ENCODE measurements at places on chromosomes 2 and 18. TPM values are rescaled to one million over a fixed set of nuclear protein-coding genes. Genes with fewer than 3 reads are reported as not detected.

GRCh38 chr18:28757466-28758008 is 580.6 kb upstream of the CDH2 start:
- H3K27me3 ChIP-seq = no peaks in the 10 kb centered on the region
- H3K27ac ChIP-seq = no peak overlapping the region
- no peak overlapping the region for H3K4me3 ChIP-seq
- H3K36me3 ChIP-seq = no peaks in the 10 kb centered on the region

GRCh38 chr18:67980241-67980640 is 463.7 kb upstream of the DSEL start:
- no peak for DNase-seq
- H3K27ac ChIP-seq = no peak overlapping the region
- H3K4me1 ChIP-seq = no peaks in the 10 kb centered on the region
- H3K4me3 ChIP-seq = no peak overlapping the region

DNA sequence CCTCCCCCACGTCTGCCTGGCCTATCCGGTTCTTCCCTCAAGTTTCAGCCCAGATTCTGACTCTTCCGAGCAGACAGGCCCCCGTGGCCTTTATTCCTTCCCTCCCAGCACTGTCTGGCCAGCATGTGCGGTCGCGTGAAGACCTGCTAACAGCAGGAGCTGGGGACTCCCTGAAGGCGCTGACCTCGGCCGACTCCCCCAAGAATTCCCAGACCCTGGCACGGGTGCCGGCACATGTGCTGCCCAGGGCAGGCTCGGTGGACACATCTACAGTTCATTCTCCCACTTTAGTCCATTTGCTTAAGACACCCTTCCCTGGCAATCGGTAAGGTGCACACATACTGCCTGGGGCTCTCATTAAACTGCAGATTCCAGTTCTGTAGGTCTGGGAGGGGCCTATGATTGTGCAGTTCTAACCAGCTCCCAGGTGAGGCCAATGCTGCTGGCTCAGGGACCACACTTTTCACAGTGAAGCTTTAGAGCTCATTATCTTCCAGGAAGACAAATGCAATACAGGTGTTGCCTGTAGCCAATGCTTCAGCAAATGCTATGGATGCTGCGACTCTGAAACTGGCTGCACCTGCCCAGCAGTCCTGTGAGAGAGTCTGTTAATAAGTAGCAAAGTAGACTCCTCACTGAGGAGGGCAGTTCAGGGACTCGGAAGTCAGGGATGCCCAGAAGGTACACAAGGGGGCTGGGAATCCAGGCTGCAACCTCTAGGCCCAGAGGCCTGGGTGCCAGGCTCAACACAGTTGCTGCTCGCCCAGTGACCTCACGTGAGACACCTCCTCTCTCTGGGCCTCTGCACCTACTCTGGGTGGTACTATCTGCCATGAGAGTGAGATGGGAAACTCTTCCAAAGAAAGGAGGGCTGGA is 45.4 kb upstream of the TAF1B start:
- no peaks in the 10 kb centered on the region for H3K27me3 ChIP-seq
- H3K27ac ChIP-seq = no peak overlapping the region
- no peak for DNase-seq
- peaks cover 13% of the 10 kb centered on the region for H3K4me1 ChIP-seq
- H3K4me3 ChIP-seq = no peak overlapping the region

DNA sequence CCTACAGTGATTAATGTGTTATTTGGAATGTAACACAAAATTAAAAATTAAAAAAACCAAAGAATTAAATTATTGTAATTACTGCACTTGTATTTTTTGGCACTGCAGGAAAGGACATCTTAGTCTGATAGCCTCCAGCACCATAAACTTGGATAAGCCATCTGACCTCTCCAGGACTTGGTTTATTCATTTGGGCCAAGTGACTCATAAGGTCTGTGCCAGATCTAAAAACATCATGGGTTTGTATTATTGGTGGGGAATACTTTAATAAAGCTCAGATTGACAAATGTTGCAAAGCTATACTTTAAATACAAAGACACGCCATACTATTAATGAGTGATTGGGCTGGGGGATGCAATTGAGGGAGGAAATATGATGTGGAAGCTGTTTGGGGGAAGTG is 225.2 kb downstream of the ZNF521 start:
- H3K27ac ChIP-seq = no peak overlapping the region
- H3K4me3 ChIP-seq = no peak overlapping the region
- H3K36me3 ChIP-seq = no peaks in the 10 kb centered on the region

DNA sequence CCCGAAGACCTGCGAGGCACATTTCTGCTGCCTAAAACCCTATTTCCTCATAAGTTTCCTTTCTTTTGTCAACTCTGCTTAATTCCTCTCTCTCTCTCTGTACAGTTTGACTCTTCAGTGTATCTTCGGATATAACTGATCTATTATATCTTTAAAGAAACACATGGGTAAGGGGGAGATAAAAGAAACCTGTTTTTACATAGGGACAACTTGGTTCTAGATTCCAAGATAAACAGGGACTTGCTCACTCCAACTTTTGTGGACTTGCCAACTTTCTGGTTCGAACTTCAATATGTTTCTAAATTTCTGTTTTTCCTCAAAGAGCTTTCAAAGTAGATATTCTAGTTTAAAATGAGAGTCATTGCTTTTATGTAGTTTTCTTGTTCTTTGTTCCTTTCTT is 182.7 kb upstream of the EPC2 start:
- H3K4me1 ChIP-seq = no peaks in the 10 kb centered on the region
- H3K27me3 ChIP-seq = no peaks in the 10 kb centered on the region
- H3K4me3 ChIP-seq = no peak overlapping the region
- DNase-seq = no peak
- no peak overlapping the region for H3K27ac ChIP-seq
- H3K36me3 ChIP-seq = peaks cover 14% of the 10 kb centered on the region

GRCh38 chr2:74571058-74571457 is 16.5 kb downstream of the DOK1 start:
- peaks cover 17% of the 10 kb centered on the region for H3K4me1 ChIP-seq
- H3K27me3 ChIP-seq = no peaks in the 10 kb centered on the region
- no peaks in the 10 kb centered on the region for H3K36me3 ChIP-seq
- DNase-seq = no peak
- no peak overlapping the region for H3K4me3 ChIP-seq
- H3K27ac ChIP-seq = no peak overlapping the region

FZD7 gene
- total RNA-seq = 13.6 TPM

GRCh38 chr2:1591461-1591770 is 152.9 kb downstream of the PXDN start:
- no peaks in the 10 kb centered on the region for H3K27me3 ChIP-seq
- H3K36me3 ChIP-seq = no peaks in the 10 kb centered on the region
- peaks cover 18% of the 10 kb centered on the region for H3K4me1 ChIP-seq

TOGARAM2 gene
- 0.72 TPM for total RNA-seq

DNA sequence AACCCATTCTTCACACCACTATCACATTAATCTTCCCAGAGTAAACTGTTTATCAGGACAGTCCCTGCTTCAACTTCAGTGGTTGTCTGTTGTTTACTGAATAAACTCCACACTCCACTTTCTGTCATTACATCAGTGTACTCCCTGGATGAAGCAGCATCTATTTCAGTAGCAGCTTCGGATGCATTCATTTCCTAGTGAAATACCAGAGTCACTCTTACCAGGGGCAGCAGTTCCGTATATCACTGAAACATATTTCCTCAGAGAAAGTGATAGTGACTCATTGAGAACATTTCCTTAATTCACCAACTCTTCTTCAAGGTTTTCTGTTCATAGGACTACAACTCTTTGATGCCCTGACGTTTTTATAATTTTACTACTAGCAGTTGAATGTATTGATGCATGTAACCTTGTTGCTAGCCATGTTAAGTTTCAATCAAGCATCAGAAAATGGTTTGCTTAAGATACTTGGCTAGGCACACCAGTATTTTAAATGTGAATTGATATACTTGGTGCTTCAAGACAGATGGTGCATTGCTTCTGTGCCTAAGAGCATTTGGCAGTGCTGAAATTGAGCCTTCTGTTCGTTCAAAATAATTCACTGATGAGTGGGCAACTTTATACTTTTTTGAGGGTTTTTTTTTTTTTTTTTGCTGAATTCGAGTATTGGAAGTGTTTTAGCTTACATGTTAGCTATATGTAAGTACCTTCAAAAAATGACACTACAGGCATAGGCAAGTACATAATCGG is 92.3 kb downstream of the UBE2E3 start:
- H3K4me3 ChIP-seq = no peak overlapping the region
- H3K4me1 ChIP-seq = peaks cover 6% of the 10 kb centered on the region
- no peak for DNase-seq
- no peak overlapping the region for H3K27ac ChIP-seq
- H3K36me3 ChIP-seq = no peaks in the 10 kb centered on the region

DNA sequence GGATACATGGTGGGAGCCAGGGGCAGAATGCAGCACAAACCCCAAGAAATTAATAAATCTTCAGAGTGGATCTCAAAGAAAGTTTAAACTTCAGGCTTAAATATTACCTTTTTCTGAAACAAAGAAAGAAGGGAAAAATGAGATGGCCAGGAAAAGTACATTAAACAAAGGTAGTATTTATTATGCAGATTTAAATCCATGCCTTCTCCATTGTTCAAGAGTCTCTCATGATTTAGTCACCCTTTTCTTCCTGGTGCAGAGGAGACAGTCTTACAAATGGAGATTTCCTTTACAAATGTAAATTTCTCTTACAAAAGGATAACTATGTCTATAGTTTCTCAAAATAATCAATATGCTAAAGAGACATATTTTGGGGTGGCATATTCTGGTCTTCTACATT is 33.4 kb upstream of the PPM1B start:
- no peaks in the 10 kb centered on the region for H3K27me3 ChIP-seq
- no peak overlapping the region for H3K27ac ChIP-seq
- no peak overlapping the region for H3K4me3 ChIP-seq
- no peak for DNase-seq
- H3K4me1 ChIP-seq = no peaks in the 10 kb centered on the region

DNA sequence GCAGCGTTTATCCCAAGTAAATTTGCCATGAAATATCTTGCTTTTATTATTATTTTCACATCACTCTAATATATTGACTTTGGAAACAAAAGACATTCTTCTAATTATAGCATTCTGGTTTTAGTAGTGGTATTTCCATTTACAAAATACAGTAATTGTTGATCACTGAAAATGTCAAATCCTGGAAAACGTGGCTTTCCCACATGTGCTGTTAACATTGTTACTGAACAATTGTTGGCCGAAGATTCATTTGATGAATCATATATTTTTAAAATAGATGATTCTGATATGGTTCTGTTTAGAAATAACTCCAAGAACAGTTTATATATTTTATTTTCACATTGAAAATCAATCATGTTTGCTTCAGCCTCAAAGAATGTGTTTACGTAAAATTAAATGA is 32.9 kb downstream of the SP140 start:
- no peak overlapping the region for H3K4me3 ChIP-seq
- no peaks in the 10 kb centered on the region for H3K36me3 ChIP-seq
- no peak for DNase-seq
- no peak overlapping the region for H3K27ac ChIP-seq
- no peaks in the 10 kb centered on the region for H3K27me3 ChIP-seq
- no peaks in the 10 kb centered on the region for H3K4me1 ChIP-seq

DNA sequence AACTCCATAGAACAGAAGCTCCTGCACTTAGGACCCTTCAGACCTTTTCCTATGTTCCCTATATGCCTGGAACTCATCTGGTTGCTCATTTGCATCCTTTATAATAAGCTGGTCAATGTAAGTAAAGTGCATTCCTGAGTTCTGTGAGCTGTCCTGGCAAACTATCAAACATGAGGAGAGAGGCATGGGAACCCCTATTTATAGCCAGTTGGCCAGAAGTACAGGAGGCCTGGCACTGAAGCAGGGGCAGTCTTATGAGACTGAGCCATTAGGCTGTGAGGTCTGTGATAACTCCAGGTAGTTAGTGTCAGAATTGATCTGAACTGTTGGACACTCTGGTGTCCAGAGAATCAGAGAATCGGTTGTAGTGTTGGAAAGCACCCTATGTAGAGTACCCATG is 88.4 kb downstream of the EHD3 start:
- no peak for DNase-seq
- no peaks in the 10 kb centered on the region for H3K36me3 ChIP-seq
- no peak overlapping the region for H3K4me3 ChIP-seq
- H3K27me3 ChIP-seq = no peaks in the 10 kb centered on the region

TANC1 gene
- total RNA-seq = 60.4 TPM

DNA sequence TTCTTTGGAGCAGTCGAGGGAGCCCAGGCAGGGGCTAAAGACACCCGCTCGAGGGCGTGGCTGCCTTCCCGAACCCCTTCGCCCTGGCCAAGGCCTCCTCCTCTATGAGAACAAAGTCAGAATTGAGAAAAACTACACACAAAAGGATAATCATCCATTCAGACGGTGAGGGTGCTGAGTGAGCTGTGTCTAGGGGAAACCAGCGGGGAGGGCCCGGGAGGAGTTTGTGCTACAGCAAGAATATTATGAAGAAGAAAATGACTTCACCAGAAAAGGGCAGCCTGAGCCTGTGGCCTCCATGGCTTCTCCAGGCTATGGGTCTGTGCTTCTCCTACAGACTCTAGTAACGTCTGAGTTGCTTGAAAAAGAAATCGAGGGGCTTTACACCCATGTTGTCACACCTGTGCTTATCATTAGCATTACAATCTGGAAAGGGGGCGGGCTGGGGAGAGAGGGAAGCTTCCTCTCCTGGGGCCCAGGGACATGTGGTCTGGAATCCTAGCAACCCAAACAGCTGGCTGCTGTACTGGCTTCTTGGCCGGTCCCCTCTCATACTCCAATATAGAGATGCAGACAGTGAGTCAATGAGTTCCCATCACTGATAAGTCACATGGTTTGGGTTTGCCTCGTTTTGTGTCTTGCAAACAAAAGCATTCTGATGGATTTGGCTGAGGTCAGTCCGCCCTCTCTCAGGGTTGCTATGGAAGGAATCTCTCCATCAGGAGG is 52.0 kb upstream of the ARL4C start:
- peaks cover 4% of the 10 kb centered on the region for H3K27me3 ChIP-seq
- no peak overlapping the region for H3K27ac ChIP-seq
- H3K4me1 ChIP-seq = no peaks in the 10 kb centered on the region
- DNase-seq = no peak
- H3K4me3 ChIP-seq = no peak overlapping the region
- H3K36me3 ChIP-seq = no peaks in the 10 kb centered on the region

CMPK2 gene
- total RNA-seq = 23.2 TPM
